Pericardium fibroblast (primary cell): ENCODE measurements at places on chromosomes 16 and 17. TPM values are rescaled to one million over a fixed set of nuclear protein-coding genes. Genes with fewer than 3 reads are reported as not detected.

SPATA22 gene
- 1.0 and 2.7 TPM in 2 replicates for total RNA-seq

SNX20 gene
- not detected in 2 replicates for total RNA-seq

IGSF6 gene
- total RNA-seq = not detected in 2 replicates

ZNF624 gene
- total RNA-seq = 1.9 and 2.2 TPM in 2 replicates

KRT25 gene
- total RNA-seq = not detected in 2 replicates

KRT34 gene
- not detected in 2 replicates for total RNA-seq

LHX1 gene
- total RNA-seq = not detected in 2 replicates

CACNG5 gene
- total RNA-seq = not detected in 2 replicates

PLEKHH3 gene
- 40.7 and 42.5 TPM in 2 replicates for total RNA-seq

SPNS1 gene
- 51.2 and 59.4 TPM in 2 replicates for total RNA-seq

ALG1 gene
- total RNA-seq = 24.7 and 35.6 TPM in 2 replicates

PLCD3 gene
- 77.5 and 133 TPM in 2 replicates for total RNA-seq

FAM117A gene
- total RNA-seq = 4.6 and 8.1 TPM in 2 replicates

DNAI2 gene
- not detected in 2 replicates for total RNA-seq

SLFN5 gene
- 25.2 and 39.8 TPM in 2 replicates for total RNA-seq

MRPS23 gene
- 9.1 and 9.9 TPM in 2 replicates for total RNA-seq

CNGB1 gene
- not detected in 2 replicates for total RNA-seq

MAF gene
- total RNA-seq = 13.8 and 27.8 TPM in 2 replicates

ARHGAP27 gene
- 2.2 and 2.8 TPM in 2 replicates for total RNA-seq

TNP2 gene
- total RNA-seq = not detected in 2 replicates

PERCC1 gene
- not detected in 2 replicates for total RNA-seq

KRTAP17-1 gene
- not detected in 2 replicates for total RNA-seq

MLST8 gene
- 76.2 and 97.6 TPM in 2 replicates for total RNA-seq

RPH3AL gene
- 1.5 and 4.0 TPM in 2 replicates for total RNA-seq

SNAI3 gene
- total RNA-seq = not detected in 2 replicates

ODAD4 gene
- total RNA-seq = 0.68 and 1.3 TPM in 2 replicates

KRT33A gene
- total RNA-seq = not detected in 2 replicates

DPEP2 gene
- total RNA-seq = not detected in 2 replicates

DNASE1L2 gene
- total RNA-seq = 0.26 TPM in 1 of 2 replicates, not detected in the other

NUDT7 gene
- total RNA-seq = 3.1 and 3.9 TPM in 2 replicates

CCDC78 gene
- total RNA-seq = 0.94 and 2.1 TPM in 2 replicates

OTOP3 gene
- not detected in 2 replicates for total RNA-seq

SHCBP1 gene
- total RNA-seq = 0.82 and 1.8 TPM in 2 replicates

KRT40 gene
- not detected in 2 replicates for total RNA-seq

KRT31 gene
- not detected in 2 replicates for total RNA-seq

KRT17 gene
- total RNA-seq = 2.5 TPM in 1 of 2 replicates, not detected in the other

FBXO39 gene
- 0.94 TPM in 1 of 2 replicates, not detected in the other for total RNA-seq

ZMYND15 gene
- total RNA-seq = not detected in 2 replicates

PRR29 gene
- 0.82 and 3.8 TPM in 2 replicates for total RNA-seq

ST6GALNAC2 gene
- 0.82 and 2.4 TPM in 2 replicates for total RNA-seq

OR2C1 gene
- 0.77 TPM in 1 of 2 replicates, not detected in the other for total RNA-seq

MYH1 gene
- 0.09 TPM in 1 of 2 replicates, not detected in the other for total RNA-seq

TBC1D3I gene
- total RNA-seq = not detected in 2 replicates

CDC6 gene
- 0.93 and 1.3 TPM in 2 replicates for total RNA-seq

GLIS2 gene
- 14.1 and 21.4 TPM in 2 replicates for total RNA-seq

NXN gene
- 38.9 and 43.9 TPM in 2 replicates for total RNA-seq

CDH3 gene
- 0.17 and 0.47 TPM in 2 replicates for total RNA-seq

ACSM5 gene
- total RNA-seq = 4.6 TPM in 1 of 2 replicates, not detected in the other
